Naive B cell (primary cell): ENCODE measurements at places on chromosomes 16 and 17. TPM values are rescaled to one million over a fixed set of nuclear protein-coding genes. Genes with fewer than 3 reads are reported as not detected.

DNA sequence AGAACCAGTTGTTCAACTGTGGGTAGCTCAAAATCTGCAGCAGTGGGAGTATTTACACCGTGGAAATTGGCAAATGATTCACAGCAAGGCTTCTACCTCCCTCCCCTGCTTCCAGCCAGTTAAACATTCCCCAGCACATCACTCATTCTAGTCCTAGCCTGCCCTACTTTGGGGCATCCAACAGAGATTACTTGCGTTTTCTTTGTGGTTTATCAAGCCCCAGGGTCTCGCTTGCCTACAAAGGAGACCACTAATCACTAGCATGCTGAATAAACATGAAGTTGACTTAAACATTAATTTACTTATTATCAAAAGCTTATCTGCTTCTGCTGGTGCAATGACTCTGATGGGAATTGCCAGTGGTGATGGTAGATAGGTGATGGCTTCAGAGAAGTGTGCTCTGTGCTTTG lies 94.5 kb downstream of the MARF1 start:
- H3K27me3 ChIP-seq = peaks cover 12% of the 10 kb centered on the region
- H3K4me1 ChIP-seq = no peaks in the 10 kb centered on the region
- DNase-seq = no peak
- H3K4me3 ChIP-seq = no peak overlapping the region
- H3K36me3 ChIP-seq = no peaks in the 10 kb centered on the region
- H3K27ac ChIP-seq = no peak overlapping the region

- no peaks in the 10 kb centered on the region for H3K27me3 ChIP-seq
- peaks cover 9% of the 10 kb centered on the region for H3K36me3 ChIP-seq
- peaks cover 20% of the 10 kb centered on the region for H3K4me1 ChIP-seq
- H3K4me3 ChIP-seq = no peak overlapping the region
- DNase-seq = no peak
- no peak overlapping the region for H3K27ac ChIP-seq
These were observed 1.2 kb downstream of the BRICD5 start for GRCh38 chr16:2209258-2210008.

- H3K4me1 ChIP-seq = no peaks in the 10 kb centered on the region
- H3K27ac ChIP-seq = no peak overlapping the region
- no peaks in the 10 kb centered on the region for H3K36me3 ChIP-seq
- no peak overlapping the region for H3K4me3 ChIP-seq
- DNase-seq = no peak
These were observed 306.6 kb downstream of the MAF start for GRCh38 chr16:79293836-79294460.

The LCAT gene
- polyA plus RNA-seq = 1.2 TPM

DNA sequence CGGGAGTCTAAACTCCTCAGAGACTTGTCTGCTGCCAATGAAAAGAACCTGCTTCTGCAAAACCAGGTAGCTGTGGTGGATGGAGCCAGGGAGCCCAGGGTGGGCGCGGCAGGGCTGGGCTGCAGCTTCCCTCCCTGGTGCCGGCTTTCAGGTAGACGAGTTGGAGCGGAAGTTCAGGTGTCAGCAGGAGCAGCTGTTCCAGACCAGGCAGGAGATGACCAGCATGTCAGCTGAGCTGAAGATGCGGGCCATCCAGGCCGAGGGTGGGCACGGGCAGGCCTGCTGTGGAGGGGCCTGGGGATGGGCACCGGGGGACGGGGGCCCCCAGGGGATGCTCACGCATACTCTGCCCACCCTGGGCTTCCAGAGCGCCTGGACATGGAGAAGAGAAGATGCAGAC lies 3.2 kb upstream of the RAC3 start:
- no peaks in the 10 kb centered on the region for H3K36me3 ChIP-seq
- no peak for DNase-seq
- H3K4me1 ChIP-seq = peaks cover 20% of the 10 kb centered on the region
- no peak overlapping the region for H3K27ac ChIP-seq
- no peak overlapping the region for H3K4me3 ChIP-seq

DNA sequence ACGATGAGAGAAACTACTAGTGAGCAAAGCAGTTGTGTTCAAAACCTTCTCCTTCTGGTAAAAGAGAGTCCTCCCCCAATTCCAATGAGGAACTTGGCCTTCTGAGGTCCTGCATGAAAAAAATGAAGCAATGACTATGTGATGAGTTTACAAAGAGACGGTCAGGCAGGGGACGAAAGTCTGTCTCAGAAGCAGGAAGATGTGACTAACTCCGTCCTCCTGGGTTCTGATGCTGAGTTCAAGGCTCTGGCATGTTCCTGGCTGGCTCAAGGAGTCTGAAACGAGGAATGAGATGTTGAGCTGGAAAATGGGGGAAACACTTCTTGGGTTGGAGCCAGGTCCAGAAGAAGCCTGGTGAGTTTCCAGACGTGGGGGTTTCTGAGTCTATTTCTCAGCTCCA lies 129.6 kb downstream of the CPPED1 start:
- peaks cover 7% of the 10 kb centered on the region for H3K4me1 ChIP-seq
- no peak for DNase-seq
- H3K27me3 ChIP-seq = no peaks in the 10 kb centered on the region
- H3K4me3 ChIP-seq = no peak overlapping the region
- peaks cover 5% of the 10 kb centered on the region for H3K36me3 ChIP-seq

The CD19 gene
- 352 TPM for polyA plus RNA-seq

DNA sequence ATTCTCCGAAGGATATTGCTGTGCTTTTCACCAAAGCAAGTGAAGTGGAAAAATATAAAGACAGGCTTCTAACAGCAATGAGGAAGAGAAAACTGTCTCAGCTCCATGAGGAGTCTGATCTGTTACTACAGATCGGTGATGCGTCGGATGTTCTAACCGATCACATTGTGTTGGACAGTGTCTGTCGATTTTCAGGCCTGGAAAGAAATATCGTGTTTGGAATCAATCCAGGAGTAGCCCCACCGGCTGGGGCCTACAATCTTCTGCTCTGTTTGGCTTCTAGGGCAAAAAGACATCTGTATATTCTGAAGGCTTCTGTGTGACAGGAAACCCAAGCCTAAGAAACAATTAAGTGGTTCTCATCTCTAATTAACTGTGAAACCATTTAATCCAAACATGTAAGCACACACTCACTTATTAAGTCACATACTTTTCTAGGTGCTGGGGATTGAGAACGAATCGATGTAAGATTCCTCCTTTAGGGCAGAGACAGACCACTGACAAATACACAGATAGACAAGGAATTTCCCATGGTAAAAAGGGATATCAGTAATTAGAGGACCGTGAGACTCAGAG lies 22.8 kb downstream of the SLFN5 start:
- H3K27ac ChIP-seq = no peak overlapping the region
- peaks cover 39% of the 10 kb centered on the region for H3K36me3 ChIP-seq
- H3K4me3 ChIP-seq = no peak overlapping the region
- no peaks in the 10 kb centered on the region for H3K4me1 ChIP-seq
- DNase-seq = no peak

The IRF8 gene
- 712 TPM for polyA plus RNA-seq

DNA sequence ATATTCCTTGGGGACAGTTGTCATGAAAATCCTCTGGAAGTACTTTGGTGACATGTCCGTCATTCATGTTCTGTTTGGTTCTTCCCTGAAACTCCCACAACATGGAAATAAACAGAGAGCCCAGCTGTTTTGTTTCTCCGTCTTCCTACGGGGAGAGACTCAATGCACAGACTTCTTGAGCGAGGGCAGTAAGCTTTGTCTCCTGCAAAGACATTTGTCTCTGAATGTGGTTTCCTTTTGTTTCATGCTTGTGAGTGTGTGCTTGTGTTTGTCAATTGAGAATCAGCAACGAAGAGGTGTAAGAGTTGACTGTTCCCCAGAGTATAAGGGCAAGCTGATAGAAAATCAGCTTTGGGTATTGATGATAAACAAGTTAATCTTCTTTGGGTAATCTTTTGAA lies 643.0 kb upstream of the RBFOX1 start:
- no peaks in the 10 kb centered on the region for H3K4me1 ChIP-seq
- DNase-seq = no peak
- H3K4me3 ChIP-seq = no peak overlapping the region

The CCL17 gene
- not detected for polyA plus RNA-seq

The IL17C gene
- not detected for polyA plus RNA-seq

The HEATR9 gene
- polyA plus RNA-seq = not detected

DNA sequence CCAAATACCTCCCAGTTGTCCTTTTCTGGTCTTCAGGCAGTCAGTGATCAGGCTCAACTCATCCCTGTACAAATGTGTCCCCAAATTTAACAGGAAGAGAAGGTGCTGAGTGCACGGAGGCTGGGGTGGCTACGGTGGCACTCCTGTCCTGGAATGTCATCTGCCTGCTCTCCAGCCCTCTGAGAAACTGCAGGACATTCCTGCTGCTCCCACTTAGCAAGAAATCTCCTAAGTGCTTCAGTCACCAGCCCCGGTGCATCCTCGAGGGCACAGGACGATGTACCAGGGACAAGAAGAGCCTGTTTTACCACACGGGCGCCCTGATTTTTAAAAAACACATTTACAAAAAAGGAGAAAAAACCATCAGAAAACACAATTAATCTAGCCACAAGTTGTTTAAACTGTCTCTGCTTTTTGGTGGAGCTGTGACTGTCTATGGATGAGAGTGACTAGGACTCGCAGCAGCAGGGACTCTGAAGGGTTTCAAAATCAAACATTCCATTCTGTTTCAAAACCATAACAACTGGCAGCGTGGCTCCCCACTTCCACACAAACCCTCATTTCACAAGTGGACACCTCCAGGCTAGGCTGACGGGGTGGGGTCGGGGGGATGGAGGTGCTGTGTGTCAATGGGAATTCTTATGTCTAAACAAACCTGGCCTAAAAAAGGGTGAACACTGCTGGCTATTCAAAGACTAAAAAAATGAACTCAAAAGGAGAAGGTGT lies 65.3 kb upstream of the CNEP1R1 start:
- no peak overlapping the region for H3K27ac ChIP-seq
- no peak overlapping the region for H3K4me3 ChIP-seq
- peaks cover 5% of the 10 kb centered on the region for H3K27me3 ChIP-seq
- no peaks in the 10 kb centered on the region for H3K36me3 ChIP-seq

GRCh38 chr16:85983606-85984230 lies 84.8 kb downstream of the IRF8 start:
- peak overlapping the region; percentile 78 for H3K4me3 ChIP-seq
- no peaks in the 10 kb centered on the region for H3K27me3 ChIP-seq
- no peaks in the 10 kb centered on the region for H3K36me3 ChIP-seq
- H3K27ac ChIP-seq = no peak overlapping the region
- no peak for DNase-seq
- H3K4me1 ChIP-seq = peaks cover 94% of the 10 kb centered on the region

DNA sequence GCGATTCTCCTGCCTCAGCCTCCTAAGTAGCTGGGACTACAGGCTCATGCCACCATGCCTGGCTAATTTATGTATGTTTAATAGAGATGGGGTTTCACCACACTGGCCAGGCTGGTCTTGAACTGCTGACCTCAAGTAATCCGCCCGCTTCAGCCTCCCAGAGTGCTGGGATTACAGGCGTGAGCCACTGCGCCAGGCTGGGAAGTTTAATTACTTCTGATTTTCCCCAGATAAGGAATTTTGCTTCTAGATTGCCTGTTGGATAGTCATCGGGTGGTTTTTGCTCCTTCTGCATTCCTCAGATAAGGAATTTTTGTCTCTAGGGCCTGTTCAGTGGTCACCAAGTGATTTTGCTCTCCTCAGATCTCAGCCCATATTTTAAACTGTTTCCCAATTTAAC lies 112.5 kb downstream of the MAP2K4 start:
- no peaks in the 10 kb centered on the region for H3K27me3 ChIP-seq
- no peaks in the 10 kb centered on the region for H3K4me1 ChIP-seq
- H3K36me3 ChIP-seq = peaks cover 64% of the 10 kb centered on the region
- H3K4me3 ChIP-seq = no peak overlapping the region
- DNase-seq = no peak

DNA sequence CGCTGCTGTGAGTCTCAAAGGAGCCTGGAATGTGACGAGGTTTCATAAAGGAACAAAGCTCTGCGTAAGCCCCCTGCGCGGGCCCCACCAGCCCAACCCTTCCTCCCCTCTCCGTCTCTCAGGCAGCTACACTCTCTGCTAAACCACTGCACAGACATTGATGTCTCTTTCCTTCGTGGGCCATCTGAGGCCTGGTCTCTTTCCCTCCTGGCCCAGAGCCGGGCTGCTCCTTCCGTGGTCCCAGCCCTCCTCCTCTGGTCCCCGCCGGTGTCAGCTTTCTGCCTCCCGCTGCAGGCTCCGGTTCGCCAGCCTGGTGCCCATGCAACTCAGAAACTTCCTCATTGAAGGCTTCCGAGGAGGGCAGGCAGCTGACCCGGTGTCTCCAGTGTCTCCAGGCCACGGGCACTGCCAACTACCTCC lies 7.4 kb downstream of the SCARF1 start:
- no peak for DNase-seq
- H3K4me1 ChIP-seq = no peaks in the 10 kb centered on the region
- H3K36me3 ChIP-seq = no peaks in the 10 kb centered on the region
- H3K27me3 ChIP-seq = no peaks in the 10 kb centered on the region
- no peak overlapping the region for H3K27ac ChIP-seq

GRCh38 chr16:35506898-35507194 lies 2047.4 kb downstream of the TP53TG3F start:
- H3K4me3 ChIP-seq = no peak overlapping the region
- H3K36me3 ChIP-seq = no peaks in the 10 kb centered on the region
- H3K27ac ChIP-seq = no peak overlapping the region
- H3K27me3 ChIP-seq = no peaks in the 10 kb centered on the region
- no peaks in the 10 kb centered on the region for H3K4me1 ChIP-seq
- DNase-seq = no peak

The CHST6 gene
- 0.17 TPM for polyA plus RNA-seq

DNA sequence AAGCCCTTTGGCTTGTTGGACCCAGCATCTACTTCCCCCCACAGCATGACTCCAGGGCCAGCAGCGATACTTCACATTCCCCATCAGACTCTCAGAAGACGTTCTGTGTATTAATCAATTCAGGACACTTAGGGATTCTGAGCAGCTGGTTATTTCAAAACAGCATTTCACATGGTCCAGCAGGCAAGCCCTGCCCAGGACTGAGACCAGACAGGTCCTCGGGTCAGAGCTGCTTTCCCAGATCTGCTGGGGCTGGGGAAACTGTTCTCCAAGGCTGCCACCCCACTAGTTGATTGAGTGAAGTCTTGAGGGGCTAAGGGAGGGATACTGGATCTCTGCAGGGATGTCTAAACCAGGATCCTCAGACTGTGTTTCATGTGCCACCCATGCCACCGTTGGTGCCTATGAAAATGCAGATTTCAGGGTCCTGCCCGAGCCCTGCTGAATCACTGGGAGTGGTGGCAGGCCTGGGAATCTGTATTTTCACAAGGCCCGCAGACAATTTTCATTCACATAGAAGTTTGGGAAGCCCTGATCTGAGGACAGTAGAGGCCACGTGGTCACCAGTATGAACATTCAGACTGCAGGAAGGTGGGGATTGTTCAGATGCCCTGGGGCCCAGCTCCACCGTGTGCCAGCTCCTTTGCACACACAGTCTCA lies 40.6 kb upstream of the CDH5 start:
- H3K27me3 ChIP-seq = peaks cover 4% of the 10 kb centered on the region
- no peaks in the 10 kb centered on the region for H3K36me3 ChIP-seq
- H3K4me1 ChIP-seq = no peaks in the 10 kb centered on the region
- no peak overlapping the region for H3K27ac ChIP-seq
- H3K4me3 ChIP-seq = no peak overlapping the region

The TAT gene
- polyA plus RNA-seq = 0.12 TPM

The GUCY2D gene
- polyA plus RNA-seq = not detected
